Inflammatory macrophage (primary cell): ENCODE measurements at places on chromosomes 1 and 21.

- no peak for DNase-seq
Observed at GRCh38 chr1:151980287-151981177, 13.1 kb downstream of the S100A10 start.

DNA sequence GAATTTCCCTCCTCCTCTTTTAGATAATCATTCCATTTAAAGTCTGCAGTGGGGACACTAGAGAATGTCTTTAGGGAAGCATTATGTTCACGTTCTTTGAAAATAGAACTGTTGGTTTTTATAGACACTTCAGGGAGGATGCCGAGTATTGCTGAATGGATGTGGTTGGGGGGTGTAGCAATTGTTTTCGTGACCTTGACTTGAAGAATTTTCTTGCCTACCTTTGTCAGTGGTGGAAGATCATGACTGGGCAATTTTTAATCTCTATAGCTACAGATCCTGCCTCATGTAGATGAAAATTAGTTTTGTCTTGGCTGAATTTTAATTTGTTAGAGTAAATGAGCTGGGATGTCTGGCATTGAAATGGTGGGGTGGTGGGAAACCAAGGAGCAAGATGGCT is 3.8 kb downstream of the SMG7 start:
- DNase-seq: no peak

- peak; percentile 87 for DNase-seq
Observed at GRCh38 chr1:27365372-27366112, 1.2 kb downstream of the MAP3K6 start.

DNA sequence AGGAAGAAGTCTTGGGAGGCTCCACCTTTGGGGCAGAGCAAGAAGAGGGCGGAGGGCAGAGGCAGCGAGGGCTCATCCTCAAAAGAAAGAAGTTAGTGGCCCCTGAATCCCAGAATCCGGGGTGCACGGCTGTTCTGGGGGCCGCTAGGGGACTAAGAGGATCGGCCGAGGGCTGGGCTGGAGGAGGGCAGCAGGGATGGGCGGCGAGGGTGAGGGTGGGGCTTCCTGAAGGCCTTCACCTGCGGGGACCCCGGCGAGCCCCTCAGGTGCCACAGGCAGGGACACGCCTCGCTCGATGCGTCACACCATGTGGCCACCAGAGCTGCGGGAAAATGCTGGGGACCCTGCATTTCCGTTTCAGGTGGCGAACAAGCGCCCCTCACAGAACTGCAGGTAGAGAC is 23.9 kb downstream of the COL6A1 start:
- no peak for DNase-seq

DNA sequence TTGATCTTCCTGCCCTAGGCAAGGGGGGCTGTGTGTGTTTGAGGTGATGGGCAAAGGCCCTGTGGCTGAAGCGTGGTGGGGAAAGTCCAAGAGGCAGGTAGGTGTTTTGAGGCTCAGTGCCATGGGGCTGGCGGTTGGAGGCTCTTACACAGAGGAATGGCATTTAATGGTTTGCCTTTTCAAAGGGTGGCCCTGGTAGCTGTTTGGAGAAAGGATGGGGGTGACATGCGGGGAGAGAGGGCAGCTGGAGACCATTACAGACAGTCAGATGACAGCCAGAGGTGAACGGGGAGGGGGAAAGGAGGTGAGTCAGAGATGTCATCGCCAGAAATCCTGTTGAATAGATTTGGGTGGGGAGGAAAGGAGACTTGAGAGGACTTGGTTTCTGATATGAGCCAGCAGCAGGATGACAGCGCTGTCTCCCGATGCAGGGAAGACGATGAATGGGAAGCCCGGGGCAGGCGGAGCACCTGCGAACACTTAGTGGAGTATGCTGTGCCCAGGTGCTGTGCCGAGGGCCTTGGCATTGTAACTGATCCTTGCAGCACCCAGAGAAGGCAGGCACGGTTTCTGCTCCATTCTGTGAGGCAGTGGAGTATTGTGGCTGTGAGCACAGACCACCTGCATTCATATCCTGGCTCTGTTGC is 56.3 kb downstream of the MAN1C1 start:
- DNase-seq: no peak

- no peak for DNase-seq
Observed at GRCh38 chr1:156143765-156144489, 9.5 kb upstream of the SEMA4A start.

DNA sequence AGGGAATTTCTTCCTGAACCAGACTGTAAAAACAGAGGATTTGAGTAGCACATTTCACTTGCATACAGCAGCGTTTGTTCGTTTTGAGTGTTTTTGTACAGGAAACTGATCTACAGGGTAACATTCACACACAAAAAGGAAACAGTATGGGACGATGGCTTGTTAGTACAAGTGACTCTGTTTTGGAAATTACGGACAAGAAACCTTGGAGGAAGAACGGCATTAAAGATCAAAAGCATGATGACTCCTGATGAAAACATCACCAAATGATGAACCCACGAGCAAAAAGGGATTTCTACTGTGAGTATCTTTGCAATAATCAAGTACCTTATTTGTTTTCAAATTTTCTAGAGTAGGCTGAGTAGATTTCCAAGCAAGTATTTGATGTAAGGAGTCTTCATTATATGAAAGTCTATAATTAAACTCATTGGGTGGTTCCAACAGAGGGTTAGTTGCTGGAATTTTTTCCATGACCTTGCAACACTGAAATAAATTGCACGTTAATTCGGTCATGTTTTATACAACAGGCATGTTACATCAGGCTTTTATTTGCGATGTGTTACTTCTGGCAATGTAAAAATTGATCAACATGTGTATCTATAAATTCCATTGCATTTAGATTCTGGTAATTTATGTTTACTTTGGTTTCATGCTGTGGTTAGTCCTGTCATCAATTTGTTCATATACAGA is 76.7 kb upstream of the KCNK2 start:
- no peak for DNase-seq

- no peak for DNase-seq
Observed at GRCh38 chr1:33320619-33321165, at the start of gene A3GALT2. TSS of gene A3GALT2 (minus strand) at chr1:33321098. CDS start at chr1:33321098, 0 bp downstream.

DNA sequence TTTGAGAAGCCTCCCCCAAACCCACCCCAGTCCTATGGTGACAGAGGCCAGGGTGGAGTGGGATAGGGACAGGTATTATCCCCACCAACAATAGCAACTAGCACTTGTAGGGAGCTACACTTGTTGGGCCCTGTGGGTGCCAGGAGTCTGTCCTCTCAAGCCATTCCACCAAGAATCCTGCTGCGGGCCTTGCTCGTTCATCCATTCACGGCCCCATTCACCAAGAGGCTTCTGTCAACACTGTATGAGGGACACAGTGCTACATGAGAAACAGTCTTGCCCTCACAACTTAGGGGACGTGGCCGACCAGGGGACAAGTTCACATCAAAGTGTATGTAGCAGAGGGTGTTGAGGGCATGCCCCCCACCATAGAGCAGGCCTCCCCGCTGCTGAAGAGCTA is 18.9 kb downstream of the SHISA4 start:
- no peak for DNase-seq

GRCh38 chr1:217079584-217079983 is 356.4 kb upstream of the ESRRG start:
- DNase-seq: no peak

DNA sequence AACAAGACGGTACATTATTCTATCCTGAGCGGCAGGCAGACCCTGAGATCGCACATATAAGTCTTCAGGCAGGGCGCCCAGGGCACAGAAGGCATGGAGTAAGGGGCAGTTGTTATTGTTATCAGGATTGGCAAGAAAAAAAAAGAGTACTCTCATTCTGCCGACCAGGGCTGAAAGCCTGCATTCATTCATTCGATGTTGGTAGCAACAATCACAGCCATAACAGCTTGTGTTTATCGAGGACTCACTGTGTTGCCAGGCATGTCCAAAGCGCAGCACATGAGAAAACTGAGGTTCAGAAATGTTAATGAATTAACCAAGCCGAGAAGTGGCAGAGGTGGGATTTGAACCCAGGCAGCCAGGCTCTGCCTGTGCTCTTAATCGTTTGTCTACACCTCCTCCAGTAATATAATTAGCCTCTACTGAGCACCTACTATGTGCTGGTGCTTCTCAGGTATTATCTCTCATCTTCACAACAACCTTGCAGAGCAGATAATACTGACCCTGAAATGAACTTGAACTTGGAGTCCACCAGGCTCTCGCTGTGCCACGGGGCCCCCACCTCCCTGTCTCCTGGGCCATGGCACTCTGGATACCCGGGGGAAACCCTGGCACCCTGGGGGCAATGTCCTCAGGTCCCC is 56.2 kb downstream of the TAS1R2 start:
- DNase-seq: no peak

- no peak for DNase-seq
Observed at GRCh38 chr1:1406101-1406820, 832 bp downstream of the MRPL20 start.

DNA sequence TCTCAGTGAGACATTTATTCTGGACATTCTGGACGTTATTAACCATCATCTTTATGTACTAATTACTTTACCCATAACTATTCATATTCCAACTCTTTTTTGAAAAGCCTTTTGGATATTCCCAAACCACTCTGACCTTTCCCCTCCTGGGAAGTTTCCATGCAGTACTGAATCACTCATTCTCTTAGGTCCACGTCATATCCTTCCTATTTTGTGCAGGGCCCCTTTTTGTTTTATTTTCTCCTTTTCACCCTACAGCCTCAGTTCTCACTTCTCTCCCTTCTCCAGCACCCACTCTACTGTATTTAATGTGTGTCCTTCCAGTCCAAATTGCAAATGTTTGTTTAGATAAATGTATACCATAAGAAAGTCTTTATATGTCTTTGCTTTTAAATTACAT is 16.4 kb upstream of the ATP1A1 start:
- no peak for DNase-seq

GRCh38 chr1:74467786-74468377 is 44.5 kb downstream of the LRRC53 start:
- DNase-seq: no peak
